Activated CD8-positive, alpha-beta memory T cell treated with anti-CD3 and anti-CD28 coated beads for 4 hours (primary cell): ENCODE measurements at places on chromosomes 6 and 20.

DNA sequence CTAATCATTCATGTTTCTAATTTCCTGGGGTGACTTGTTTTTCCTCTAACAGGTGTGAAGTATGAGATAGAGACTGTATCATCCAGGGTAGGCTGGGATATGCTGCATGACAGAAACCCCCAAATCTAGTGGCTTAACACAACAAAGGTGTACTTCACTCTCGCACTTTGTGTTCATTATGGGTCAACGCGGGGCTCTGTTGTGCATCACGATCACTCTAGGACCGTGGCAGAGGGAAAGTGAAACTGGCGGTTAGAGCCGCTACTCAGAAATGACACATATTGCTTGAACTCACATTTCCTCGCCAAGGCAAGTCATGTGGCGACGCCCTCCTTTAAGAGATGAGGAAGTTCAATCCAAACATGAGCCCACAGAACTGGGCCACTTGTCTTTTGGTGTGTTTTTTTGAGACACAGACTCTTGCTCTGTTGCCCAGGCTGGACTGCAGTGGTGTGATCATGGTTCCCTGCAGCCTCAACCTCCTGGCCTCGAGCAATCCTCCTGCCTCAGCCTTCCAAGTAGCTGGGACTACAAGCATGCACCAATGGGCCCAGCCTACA is 41.3 kb downstream of the PCNA start:
- DNase-seq = peak; percentile 68

DNA sequence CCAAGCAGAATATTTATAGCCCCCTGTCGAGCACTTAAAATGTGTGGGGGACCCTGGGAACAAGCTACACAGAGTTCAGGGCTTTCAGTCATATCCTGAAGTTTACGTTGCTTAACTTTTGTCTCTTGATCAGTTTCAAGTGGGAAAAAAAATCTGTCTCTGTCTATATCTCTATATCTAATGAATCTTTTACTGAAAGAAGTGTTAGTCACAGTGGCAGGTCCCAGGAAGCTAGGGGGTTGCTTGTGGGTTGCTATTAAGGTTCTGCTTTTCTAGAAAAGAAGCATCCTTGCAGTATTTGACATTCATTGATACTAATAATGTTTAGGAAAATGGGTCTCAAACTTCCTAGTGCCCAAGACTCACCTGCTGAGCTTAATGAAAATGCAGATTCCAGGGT is 76.7 kb upstream of the CLDN20 start:
- DNase-seq = no peak

DNA sequence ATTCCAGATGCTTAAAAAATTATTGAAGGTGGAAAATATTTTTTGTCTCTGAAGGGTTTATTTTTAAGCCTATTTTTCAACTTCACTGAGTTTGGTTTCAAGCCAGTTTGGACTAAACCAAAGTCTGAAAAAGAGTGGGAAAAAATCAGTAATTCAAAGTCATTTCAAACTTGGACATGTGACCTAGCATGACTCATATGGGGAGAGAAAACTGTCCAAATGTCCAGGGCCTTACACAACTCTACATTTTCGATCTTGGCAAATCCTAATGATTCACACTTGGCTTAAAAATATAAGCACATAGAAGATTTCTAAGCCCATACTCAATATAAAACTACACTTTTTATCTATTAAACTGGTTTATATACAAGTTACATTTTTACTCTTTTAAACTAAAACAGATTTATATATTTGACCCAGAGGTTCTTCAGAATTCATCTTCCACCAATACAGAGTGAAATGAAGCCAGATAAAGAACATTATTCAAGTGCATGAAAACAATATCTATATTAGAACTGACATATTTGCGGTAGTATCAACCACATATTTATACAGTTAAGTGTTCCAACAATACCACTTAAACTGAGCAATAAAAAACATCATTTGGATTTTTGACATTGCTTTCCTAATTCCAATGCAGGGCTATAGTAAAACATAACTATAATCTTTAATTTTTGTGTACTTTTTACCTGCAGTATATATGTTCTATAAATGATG is 110.3 kb upstream of the TCF21 start:
- DNase-seq = no peak

- no peak for DNase-seq
Observed at GRCh38 chr6:51562198-51562597, 525.2 kb downstream of the PKHD1 start.

- DNase-seq = no peak
Observed at GRCh38 chr20:23541330-23541729, 27.0 kb downstream of the CST9L start.

- no peak for DNase-seq
Observed at GRCh38 chr6:144471986-144472385, 186.9 kb downstream of the UTRN start.

- DNase-seq = no peak
Observed at GRCh38 chr20:63700199-63701050, 4.0 kb downstream of the TNFRSF6B start.

DNA sequence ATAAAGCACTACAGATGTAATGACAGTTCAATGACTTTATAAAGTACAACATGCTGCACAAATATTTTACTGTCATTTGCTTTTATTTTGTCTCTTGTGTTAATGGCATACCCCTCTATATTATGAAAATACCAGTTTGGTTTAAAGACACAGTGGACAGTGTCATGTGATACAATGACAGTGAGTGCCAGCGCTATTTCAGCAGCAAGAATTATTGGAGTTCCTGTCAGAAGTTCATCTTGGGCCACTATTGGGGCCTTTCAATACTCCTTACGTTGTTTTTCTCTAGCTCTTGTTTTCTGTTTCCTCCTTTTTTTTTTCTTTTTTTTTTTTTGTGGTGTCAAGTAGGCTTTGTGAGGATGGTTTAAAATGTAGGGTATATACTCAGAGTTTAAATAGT is 232.5 kb downstream of the FARS2 start:
- no peak for DNase-seq

DNA sequence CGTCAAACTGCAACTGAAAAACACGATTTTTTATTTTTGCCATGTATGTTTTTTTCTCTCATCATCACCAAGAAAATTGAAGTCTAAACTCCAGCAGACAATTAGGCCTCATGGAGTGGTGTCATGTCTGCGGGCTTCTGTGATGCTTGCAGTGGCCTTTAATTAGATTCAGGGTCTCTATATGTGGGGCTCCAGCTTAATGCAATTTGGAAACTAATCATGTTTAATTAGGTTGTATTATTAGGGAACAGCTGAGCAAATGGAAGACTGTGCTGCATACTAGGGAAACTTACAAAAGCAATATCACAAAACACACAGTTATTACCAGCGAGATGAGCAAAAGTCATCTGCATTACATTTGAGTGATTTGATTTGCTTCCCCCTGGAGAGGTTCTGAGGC is 132.9 kb upstream of the PMEPA1 start:
- no peak for DNase-seq

- DNase-seq = no peak
Observed at GRCh38 chr6:16007146-16007545, 121.7 kb upstream of the MYLIP start.

- no peak for DNase-seq
Observed at GRCh38 chr6:125507987-125508655, 206.4 kb upstream of the HDDC2 start.

DNA sequence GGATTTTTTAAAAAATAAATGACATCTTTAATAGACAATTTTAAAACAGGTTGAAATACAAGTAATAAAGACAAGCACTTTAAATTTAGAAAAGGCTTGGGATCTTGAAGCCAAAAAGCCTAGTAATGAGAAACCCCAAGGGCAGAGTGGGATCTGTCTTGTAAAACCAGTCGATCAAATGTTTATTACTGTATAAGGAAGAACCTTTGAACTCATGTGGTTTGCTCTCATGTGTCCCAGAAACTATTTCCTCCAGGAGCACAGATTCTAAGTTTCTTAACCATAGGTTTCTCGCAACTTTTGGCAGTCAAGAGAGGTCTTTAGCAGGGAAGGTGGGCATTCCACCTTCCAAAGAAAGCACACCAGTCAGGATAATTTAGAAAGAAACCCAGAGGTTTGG is 541.7 kb upstream of the BTBD3 start:
- no peak for DNase-seq

DNA sequence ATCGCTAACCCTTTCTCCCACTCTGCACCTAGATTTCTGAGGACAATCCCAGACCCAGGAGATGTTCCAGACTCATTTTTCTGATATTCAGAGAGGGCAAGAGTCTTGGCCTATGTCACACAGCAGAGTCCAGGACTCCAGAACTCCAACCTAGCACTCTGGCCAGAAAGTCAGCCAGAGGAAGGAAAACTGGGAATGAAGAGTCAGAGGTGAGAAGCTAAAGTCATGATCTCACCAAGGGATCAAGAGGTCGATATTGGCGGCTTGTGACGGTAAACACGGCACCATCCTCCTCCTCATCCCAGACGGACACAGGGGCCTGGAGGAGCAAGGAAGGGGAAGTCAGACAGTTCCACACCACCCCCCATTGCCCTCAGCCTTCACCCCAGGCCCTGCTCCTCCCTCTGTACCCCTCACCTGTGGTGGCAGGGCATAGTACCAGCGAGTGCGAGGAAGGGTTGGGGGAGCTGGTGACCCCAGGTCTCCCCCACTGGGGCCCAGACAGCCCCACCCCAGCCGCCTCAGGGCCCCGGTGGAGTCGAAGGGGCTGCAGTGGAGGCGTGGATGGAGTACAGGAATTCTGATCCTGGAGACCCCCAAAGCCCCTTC is 1.8 kb downstream of the RGL2 start:
- DNase-seq = no peak

GRCh38 chr6:48512390-48512789 is 401.4 kb upstream of the PTCHD4 start:
- no peak for DNase-seq

DNA sequence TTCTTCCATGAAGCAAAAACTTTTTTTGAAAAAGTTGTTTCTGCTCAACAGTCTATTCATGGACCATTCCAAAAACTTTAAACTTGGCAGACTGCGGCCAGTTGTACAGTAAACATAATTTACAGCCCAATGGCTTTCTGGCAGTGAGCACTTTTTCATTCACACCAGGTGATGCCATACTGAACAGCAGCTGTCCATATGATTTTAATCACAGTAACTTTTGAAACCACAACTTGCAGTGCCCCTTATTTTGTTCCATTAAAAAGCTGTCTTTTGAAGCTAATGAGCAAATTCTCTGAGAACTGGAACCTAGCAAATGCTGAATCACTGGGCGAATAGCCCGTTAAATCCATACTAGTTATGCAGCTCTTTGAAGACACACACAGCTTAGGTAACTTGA is 576.6 kb downstream of the PTPRT start:
- DNase-seq = no peak

- no peak for DNase-seq
Observed at GRCh38 chr6:79394690-79395089, 142.5 kb downstream of the LCA5 start.

DNA sequence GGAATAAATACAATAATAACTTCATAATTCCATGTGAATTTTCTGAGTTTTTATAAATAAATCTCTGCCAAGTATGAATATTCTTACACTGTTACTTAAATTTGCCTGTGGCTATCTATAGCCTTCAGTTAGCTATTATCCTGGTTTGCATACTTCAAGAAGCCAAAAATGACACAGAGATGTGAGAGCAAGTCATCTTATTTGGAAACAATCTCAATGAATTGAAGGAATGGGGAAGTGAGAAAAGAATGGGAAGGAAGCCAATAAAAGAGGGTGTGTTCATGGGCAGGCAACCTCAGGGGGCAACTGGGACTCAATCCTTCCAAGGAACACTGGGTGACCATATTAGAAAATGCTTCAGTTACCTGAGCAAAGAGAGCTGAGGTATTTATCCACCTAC is 9.9 kb downstream of the HAO1 start:
- no peak for DNase-seq

GRCh38 chr20:11453430-11453829 is 464.3 kb upstream of the BTBD3 start:
- no peak for DNase-seq

GRCh38 chr6:121647905-121648304 is 212.5 kb downstream of the GJA1 start:
- no peak for DNase-seq

- DNase-seq = no peak
Observed at GRCh38 chr20:61477451-61477861, 225.4 kb downstream of the CDH4 start.

- no peak for DNase-seq
Observed at GRCh38 chr6:144660561-144661115, 375.5 kb downstream of the UTRN start.

DNA sequence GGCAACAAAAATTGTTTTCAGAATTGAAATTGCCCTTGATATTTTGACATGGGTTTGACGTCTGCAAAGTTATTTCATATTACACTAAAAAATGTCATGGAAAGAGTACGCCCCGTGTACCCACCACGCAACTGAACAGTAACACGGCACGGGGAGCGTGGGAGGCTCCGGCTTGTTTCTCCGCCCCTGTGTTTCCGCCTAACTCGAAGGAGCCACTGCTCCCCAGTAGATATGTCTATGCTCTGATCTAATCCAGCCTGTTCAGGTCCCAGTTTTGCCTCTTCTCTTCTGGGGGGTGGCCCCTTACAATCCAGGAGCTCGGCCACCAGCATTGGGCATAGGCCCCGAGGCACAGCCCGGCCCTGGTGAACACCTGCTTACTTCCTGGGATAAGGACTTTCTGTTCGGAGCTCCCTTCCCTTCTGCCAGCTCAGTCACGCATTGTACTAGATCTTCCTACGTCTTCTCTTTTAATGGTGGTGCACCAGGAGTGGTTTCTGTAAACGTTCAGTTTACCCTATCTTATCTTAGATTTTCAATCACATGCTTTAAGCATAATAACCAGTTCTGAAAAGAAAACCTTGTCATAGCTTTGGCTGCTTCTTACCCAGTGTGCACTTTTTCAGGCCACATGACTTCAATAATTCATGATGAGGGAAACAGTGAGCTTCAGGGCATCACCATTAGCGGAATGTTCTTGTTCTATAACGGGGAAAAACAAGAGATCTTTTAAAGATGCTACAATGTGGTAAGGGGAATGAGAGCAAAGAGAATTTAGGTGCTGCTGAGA is 43.9 kb upstream of the EXOC2 start:
- no peak for DNase-seq

- DNase-seq = no peak
Observed at GRCh38 chr6:154230393-154230792, 126.2 kb downstream of the IPCEF1 start.

DNA sequence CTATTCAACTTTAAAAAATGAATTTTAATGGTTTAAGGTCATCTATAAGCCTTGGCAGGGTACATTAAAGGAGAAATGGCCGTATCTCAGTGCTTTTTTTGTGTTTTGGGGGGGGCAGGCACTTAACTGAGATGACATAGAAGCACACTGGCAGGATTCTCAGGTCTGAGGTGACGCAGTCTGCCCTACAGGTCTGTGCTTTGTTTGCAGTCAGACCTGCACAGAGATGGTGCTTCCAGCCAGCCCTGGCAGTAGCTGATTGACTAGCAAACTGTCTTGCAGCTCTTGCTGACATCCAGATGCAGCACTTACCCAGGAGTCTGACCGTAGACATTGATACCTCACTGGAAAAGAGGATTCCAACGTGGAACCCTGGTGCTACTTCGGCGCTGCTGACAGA is 249.1 kb downstream of the FOXC1 start:
- DNase-seq = no peak

GRCh38 chr6:39048481-39049399 is at the start of gene GLP1R:
TSS of gene GLP1R (plus strand) at chr6:39048781. CDS start at chr6:39048841, 60 bp downstream.
- no peak for DNase-seq
